ENCODE measurements at places on chromosomes 1 and 21. TPM values are rescaled to one million over a fixed set of nuclear protein-coding genes. Genes with fewer than 3 reads are reported as not detected.

RHCE gene
- 1.1 TPM for total RNA-seq

SLC44A5 gene
- total RNA-seq: not detected

EFNA3 gene
- 2.8 TPM for total RNA-seq

AP4B1 gene
- 19.8 TPM for total RNA-seq

NTRK1 gene
- 0.16 TPM for total RNA-seq

ZNF683 gene
- total RNA-seq: not detected

TGFB2 gene
- 5.8 TPM for total RNA-seq

GABPA gene
- 13.4 TPM for total RNA-seq

BCAN gene
- total RNA-seq: not detected

SPATA21 gene
- total RNA-seq: not detected

SHISAL2A gene
- not detected for total RNA-seq

USP16 gene
- total RNA-seq: 25.4 TPM

TRIM17 gene
- total RNA-seq: not detected

KLHL17 gene
- 8.5 TPM for total RNA-seq

STUM gene
- total RNA-seq: not detected

CD5L gene
- not detected for total RNA-seq

SLC35F3 gene
- total RNA-seq: not detected

INKA2 gene
- total RNA-seq: 28.8 TPM

ESRRG gene
- total RNA-seq: not detected

NBPF12 gene
- 3.6 TPM for total RNA-seq

IGSF9 gene
- total RNA-seq: not detected

SLC25A34 gene
- 0.54 TPM for total RNA-seq

FAM72B gene
- total RNA-seq: 4.1 TPM

TMEM35B gene
- total RNA-seq: 53.1 TPM

CDA gene
- total RNA-seq: 1.6 TPM

AMIGO1 gene
- total RNA-seq: 0.36 TPM

DPT gene
- total RNA-seq: 1.6 TPM

ALDH4A1 gene
- 11.2 TPM for total RNA-seq

All from cardiac atrium fibroblast (primary cell).